ENCODE measurements at places on chromosomes 12 and 14.

- H3K27ac ChIP-seq: no peak overlapping the region
- DNase-seq: peak; percentile 91
- peak overlapping the region; percentile 81 for H3K4me3 ChIP-seq
- H3K4me1 ChIP-seq: peaks cover 18% of the 10 kb centered on the region
- H3K27me3 ChIP-seq: peaks cover 3% of the 10 kb centered on the region
Measured at GRCh38 chr12:51590347-51591015, 552 bp upstream of the SCN8A start.

DNA sequence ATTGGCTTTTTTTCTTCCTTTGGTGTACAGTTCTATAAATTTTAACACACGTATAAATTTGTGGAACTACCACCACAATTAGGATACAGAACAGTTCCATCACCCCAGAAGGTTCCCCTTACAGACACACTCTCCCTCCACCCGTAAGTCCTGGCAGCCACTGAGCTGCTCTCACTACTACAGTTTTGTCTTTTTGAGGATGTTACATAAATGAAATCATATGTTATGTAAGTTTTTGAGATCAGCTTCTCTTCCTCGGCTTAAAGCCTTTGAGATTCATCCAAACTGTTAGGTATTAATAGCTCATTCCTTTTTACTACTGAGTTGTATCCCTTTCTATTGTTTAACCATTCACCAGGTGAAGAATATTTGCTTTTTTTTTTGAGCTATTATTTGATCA, 74.3 kb upstream of the SLC24A4 start:
- no peak overlapping the region for H3K4me3 ChIP-seq
- H3K36me3 ChIP-seq: no peaks in the 10 kb centered on the region

GRCh38 chr12:43277651-43278540, 274.1 kb downstream of the ADAMTS20 start:
- DNase-seq: no peak
- no peak overlapping the region for H3K27ac ChIP-seq
- H3K27me3 ChIP-seq: peaks cover 7% of the 10 kb centered on the region
- no peaks in the 10 kb centered on the region for H3K36me3 ChIP-seq

DNA sequence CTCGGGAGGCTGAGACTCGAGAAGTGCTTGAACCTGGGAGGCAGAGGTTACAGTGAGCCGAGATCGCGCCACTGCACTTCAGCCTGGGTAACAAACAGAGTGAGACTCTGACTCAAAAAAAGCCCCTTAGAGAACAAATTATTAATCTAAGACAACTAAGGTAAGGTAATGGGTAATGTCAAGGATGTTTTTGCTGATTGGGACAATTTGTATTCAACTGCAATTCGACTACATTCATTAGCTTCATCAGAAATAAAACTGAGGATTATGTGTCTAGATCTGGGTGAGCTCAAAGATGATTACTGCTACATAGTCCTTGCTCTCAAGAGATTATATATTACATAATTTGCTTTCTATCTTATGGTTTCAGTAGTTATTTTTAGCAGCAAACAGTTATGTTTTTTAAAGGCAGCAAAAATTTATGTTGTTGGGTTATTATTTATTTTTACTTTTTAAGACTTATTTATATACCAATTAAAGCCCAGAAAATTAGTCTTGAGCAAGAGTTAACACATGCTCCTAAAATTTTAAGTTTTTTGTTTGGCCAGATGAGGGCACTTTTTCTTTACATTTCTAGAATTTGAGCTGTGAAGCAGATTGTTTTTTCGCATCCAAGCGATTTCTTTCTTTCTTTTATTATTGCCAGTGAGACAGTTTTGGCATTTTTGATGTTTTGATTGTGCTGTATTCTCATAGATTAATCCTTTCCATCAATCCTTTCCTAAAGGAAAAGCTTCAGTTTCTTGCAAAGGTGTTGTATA, 52.3 kb downstream of the PLEKHA5 start:
- no peak for DNase-seq
- H3K36me3 ChIP-seq: peaks cover 3% of the 10 kb centered on the region
- H3K27ac ChIP-seq: no peak overlapping the region
- no peak overlapping the region for H3K4me3 ChIP-seq

- H3K27ac ChIP-seq: no peak overlapping the region
- no peaks in the 10 kb centered on the region for H3K27me3 ChIP-seq
- H3K4me1 ChIP-seq: no peaks in the 10 kb centered on the region
- peak; percentile 32 for DNase-seq
- no peak overlapping the region for H3K4me3 ChIP-seq
Measured at GRCh38 chr12:131290255-131290959, 336.7 kb downstream of the ADGRD1 start.

DNA sequence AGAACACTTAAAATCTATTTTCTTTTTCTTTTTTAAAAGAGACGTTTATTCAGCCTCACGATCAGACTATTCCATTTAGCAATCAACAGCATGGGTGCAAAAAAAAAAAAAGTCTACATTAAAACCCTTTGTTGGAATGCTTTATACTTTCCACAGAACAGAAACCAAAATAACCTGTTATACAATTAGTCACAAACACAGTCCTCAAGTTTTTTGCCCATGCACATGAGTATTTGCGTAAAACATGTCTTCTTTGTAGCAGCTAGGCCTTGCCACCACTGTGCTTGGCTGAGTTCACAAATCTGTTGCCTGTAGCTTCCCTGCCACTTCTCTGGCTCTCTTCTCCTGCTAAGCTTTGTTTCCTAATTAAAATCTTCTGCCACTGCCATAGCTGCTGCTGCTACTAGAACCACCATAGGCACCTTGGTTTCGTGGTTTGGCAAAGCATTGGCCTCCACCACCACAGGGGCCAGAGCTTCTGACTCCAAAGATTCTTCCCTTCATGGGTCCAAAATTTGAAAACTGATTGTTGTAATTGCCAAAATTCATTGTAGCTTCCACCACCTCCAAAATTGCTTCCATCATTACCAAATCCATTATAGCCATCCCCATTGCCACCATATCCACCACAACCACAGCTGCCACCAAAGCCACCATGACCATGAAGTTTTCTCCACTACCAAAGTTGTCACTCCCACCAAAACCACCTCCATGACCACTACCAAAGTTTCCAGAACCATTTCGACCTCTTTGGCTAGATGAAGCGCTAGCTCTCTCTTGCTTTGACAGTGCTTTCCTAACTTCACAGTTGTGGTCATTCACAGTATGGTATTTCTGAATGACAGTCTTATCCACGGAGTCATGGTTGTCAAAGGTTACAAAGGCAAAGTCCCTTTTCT, 38.1 kb downstream of the KLRG1 start:
- H3K4me1 ChIP-seq: no peaks in the 10 kb centered on the region
- H3K36me3 ChIP-seq: no peaks in the 10 kb centered on the region
- no peak overlapping the region for H3K27ac ChIP-seq
- no peaks in the 10 kb centered on the region for H3K27me3 ChIP-seq
- no peak overlapping the region for H3K4me3 ChIP-seq

- no peak overlapping the region for H3K27ac ChIP-seq
- no peaks in the 10 kb centered on the region for H3K27me3 ChIP-seq
- H3K4me1 ChIP-seq: peaks cover 11% of the 10 kb centered on the region
- no peaks in the 10 kb centered on the region for H3K36me3 ChIP-seq
Measured at GRCh38 chr12:88496429-88496828, 83.8 kb downstream of the KITLG start.

GRCh38 chr12:80967565-80967964, 29.8 kb upstream of the LIN7A start:
- no peaks in the 10 kb centered on the region for H3K36me3 ChIP-seq
- peaks cover 21% of the 10 kb centered on the region for H3K27me3 ChIP-seq
- DNase-seq: no peak
- no peaks in the 10 kb centered on the region for H3K4me1 ChIP-seq

DNA sequence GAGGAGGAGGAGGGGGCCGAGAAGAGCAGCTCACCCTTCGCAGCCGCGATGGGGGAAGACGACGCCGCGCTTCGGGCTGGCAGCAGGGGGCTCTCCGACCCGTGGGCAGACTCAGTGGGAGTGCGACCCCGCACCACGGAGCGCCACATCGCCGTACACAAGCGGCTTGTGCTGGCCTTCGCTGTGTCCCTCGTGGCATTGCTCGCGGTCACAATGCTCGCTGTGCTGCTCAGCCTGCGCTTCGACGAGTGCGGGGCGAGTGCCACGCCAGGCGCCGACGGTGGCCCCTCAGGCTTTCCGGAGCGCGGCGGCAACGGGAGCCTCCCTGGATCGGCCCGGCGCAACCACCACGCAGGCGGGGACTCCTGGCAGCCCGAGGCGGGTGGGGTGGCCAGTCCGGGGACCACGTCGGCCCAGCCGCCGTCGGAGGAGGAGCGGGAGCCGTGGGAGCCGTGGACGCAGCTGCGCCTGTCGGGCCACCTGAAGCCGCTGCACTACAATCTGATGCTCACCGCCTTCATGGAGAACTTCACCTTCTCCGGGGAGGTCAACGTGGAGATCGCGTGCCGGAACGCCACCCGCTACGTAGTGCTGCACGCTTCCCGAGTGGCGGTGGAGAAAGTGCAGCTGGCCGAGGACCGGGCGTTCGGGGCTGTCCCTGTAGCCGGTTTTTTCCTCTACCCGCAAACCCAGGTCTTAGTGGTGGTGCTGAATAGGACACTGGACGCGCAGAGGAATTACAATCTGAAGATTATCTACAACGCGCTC, 745 bp downstream of the TRHDE start:
- H3K27ac ChIP-seq: no peak overlapping the region
- peak; percentile 85 for DNase-seq
- peaks cover 58% of the 10 kb centered on the region for H3K27me3 ChIP-seq
- peaks cover 18% of the 10 kb centered on the region for H3K4me1 ChIP-seq
- H3K4me3 ChIP-seq: peak overlapping the region; percentile 92
- no peaks in the 10 kb centered on the region for H3K36me3 ChIP-seq

DNA sequence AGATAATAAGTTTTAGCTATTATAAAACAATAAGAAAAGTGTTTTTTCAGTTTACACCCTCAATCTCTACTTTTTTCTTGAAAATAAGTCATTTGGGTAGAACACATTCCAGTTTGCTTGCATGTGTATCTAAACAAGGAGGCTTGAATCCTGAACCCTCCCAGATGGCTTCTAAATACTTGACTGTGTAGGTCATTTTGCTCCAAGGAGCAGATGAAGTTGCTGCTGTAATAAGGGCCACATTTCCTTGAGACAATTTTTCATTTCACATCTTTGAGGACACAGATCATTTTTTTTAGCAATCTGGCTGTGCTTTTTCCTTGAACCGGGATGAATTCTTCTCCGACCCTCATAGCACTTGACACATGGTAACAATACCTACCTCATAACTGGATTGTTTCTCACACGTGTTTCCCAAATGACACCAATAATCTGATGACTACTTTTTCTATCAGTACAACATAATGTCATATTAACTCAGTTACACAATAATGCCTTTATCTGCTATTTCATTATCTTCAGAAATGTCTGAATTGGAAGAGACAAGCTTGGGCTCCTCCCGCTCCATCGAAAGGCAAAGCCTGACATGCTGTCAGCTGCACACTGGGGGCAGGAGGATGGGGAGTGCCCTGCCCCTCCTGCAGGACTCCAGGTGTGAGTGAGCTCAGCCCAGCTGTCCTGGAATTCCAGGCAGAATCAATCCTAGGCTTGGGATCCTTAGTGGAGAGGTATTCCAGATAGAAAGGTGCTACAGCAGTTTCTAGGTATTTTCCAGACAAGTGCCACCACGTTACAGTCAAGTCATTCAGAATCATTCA, 30.9 kb downstream of the GPHB5 start:
- H3K4me3 ChIP-seq: no peak overlapping the region
- H3K36me3 ChIP-seq: peaks cover 37% of the 10 kb centered on the region
- H3K27ac ChIP-seq: no peak overlapping the region
- no peaks in the 10 kb centered on the region for H3K27me3 ChIP-seq

DNA sequence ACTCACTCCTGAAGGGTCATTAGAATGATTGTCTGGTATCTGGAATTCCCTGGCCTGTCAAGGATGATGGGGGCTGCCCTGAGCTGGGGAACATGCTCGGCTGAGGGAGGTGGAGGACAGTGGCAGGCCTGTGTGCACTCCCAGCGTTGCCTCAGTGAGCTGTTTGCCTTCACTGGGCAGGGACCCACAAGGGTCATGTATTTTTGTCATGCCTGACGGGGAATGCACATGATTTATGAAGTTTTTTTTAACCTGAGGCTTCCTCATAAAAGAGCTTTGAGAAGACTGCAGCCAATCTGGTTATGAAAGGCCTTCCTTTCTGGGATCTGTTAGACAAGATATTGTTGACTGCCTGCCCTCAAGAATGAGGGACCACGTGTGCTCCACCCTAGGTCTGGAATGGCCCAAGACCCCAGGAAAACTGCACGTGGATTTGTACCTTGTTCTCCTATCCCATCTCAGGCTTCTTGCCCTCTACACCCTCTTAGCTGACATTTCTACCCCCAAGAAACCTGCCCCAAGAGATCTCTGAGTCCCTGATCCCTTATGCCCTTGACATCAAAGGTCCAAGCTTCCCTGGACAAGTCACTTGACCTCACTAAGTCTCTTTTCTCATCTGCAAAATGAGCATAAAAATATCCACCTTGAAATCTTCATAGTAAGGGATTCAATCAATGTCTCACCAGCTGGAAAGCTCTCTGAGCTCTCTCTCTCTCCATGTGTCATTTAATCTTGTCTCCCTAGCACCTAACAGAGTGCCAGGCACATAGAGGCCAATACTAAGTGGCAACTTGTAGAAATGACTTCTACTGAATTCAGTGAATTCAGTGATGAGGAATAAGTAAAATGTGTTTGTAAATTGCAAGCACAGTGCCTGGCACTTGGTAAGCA, 24.5 kb upstream of the COL2A1 start:
- DNase-seq: no peak
- no peaks in the 10 kb centered on the region for H3K27me3 ChIP-seq
- H3K4me1 ChIP-seq: peaks cover 5% of the 10 kb centered on the region
- no peaks in the 10 kb centered on the region for H3K36me3 ChIP-seq
- H3K27ac ChIP-seq: no peak overlapping the region

GRCh38 chr12:106040521-106040920, 98.2 kb downstream of the NUAK1 start:
- no peak overlapping the region for H3K27ac ChIP-seq
- H3K4me3 ChIP-seq: no peak overlapping the region
- H3K36me3 ChIP-seq: no peaks in the 10 kb centered on the region
- peaks cover 7% of the 10 kb centered on the region for H3K4me1 ChIP-seq
- no peaks in the 10 kb centered on the region for H3K27me3 ChIP-seq

DNA sequence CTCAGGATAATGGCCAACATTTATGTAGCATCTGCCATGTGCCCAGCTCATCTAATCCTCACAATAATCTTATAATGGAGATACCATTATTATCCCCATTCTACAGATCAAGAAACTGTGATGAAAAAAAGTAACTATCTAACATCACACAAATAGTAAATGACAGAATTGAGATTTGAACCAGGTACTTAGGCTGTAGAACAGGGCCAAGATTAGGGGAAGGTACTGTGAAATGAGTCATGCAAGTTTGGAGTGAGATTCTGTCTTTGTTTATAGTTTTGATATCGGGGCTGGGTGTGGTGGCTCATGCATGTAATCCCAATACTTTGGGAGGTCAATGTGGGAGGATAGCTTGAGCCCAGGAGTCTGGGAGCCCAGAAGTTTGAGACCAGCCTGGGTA, 1.3 kb upstream of the GNPTAB start:
- H3K27me3 ChIP-seq: no peaks in the 10 kb centered on the region
- H3K36me3 ChIP-seq: no peaks in the 10 kb centered on the region
- H3K4me3 ChIP-seq: no peak overlapping the region
- no peak overlapping the region for H3K27ac ChIP-seq
- peaks cover 15% of the 10 kb centered on the region for H3K4me1 ChIP-seq
- no peak for DNase-seq

Data from osteocyte (in vitro differentiated cells).